ENCODE measurements at places on chromosomes 16 and 17.

GRCh38 chr17:44546671-44547606 lies 10.3 kb upstream of the FZD2 start:
- no peak for DNase-seq

DNA sequence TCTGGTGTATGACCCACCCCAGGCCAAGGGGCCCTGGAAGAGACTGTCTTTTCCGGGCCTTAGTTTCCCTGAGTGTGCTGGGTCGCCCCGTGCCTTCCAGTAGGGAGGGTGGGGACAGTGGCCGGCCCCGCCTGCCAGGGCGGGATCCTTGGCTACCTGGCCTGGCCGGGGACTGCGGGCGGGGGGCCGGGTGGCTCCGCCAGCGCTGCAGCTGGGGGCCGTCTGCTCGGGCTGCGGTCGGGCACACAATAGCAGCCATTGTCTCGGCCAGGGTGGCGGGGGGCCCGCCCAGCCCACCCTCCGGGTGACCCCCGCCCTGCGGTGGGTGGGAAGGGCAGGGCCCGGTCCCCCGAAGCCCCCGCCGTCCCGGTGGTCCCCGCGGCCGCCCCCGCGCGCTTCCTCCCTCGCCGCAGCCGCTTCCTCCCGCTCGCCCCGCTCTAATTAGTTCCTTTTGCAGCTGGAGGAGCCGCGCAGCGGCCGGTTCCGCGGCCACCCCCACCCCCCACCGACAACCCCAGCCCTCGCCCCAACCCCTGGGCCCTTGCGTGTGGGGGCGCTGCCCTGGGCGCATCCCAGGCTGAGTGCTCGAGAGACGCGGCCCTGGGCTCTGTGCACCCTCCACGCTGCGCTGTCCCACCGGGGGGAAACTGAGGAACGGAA lies 11.6 kb downstream of the GLIS2 start:
- DNase-seq = no peak

- no peak for DNase-seq
These were observed 2.1 kb upstream of the CAMKK1 start for GRCh38 chr17:3894911-3895343.

- no peak for DNase-seq
These were observed 169.5 kb downstream of the VPS53 start for GRCh38 chr17:545156-545555.

- no peak for DNase-seq
These were observed 1.1 kb upstream of the C1QTNF8 start for GRCh38 chr16:1097156-1097555.

GRCh38 chr17:261635-262034 lies 80.2 kb upstream of the DOC2B start:
- no peak for DNase-seq

- no peak for DNase-seq
These were observed 8.4 kb downstream of the MPRIP start for GRCh38 chr17:17050346-17051345.

DNA sequence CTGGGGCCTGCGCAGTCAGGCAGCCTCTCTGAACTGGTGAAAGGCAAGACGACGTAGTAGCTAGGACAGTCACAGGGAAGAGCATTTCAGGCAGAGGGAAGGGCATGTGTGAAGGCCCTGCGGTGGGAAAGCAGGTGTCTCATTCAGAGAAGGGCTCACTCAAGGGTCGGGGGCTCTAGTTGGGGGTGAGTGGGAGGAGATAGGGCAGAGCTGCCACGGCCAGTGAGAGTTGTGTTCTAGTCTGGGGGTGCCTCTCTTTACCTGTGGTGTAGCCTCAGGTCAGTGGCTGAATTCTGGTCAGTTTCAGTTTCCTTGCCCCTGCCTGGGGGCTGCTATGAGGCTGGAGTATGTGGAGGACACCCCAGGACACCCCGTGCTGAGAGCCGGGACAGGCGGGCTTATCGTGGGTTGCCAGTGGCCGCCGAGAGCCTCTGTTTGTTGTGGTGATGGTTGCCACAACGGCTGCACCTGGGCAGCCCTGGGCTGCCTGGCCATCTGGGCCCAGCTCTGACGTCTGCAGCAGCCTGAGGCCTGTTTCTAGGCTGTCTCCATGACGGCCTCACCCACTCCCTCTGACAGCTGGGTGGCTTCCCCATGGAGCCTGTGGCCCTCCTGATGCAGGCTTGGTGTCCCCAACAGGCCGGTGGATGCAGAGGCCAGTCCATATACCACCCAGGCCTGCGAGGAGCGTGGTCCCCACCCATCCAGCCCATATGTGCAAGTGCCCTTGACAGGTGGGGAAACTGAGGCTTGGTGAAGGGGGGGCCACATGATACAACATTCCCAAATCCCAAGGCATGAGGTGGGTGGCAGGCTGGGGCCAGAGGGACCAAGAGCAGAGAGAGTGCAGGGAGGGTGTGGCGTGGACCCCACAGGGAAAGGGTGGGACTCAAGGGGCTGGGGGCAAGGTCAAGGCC lies 10.8 kb downstream of the MAP2K3 start:
- DNase-seq = no peak

- no peak for DNase-seq
These were observed 115.5 kb downstream of the HS3ST2 start for GRCh38 chr16:22929461-22929860.

- no peak for DNase-seq
These were observed 37.9 kb downstream of the SNX20 start for GRCh38 chr16:50643192-50643591.

DNA sequence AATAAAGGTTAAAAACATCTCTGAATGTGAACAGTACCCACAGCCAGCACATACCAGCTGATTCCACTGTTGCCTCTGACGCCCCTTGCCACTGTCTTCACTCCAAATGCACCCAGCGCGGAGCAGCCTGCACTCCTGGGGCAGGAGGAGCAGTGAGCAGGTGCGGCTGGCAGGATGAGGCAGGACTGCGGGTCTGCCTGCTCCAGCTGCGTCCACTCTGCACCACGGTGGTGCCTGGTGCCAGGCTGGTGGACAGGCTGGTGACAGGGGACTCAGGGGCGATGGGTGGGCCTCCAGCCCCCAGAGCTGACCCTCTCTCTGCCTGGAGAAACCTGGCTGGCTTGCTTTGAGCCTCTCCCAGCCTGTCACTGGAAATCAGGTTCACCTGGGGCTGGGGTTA lies 9.4 kb downstream of the RAB40B start:
- no peak for DNase-seq

- no peak for DNase-seq
These were observed 6.6 kb downstream of the IL21R start for GRCh38 chr16:27408602-27409031.

GRCh38 chr16:67886387-67886786 lies 1.7 kb downstream of the NRN1L start:
- DNase-seq = no peak

- no peak for DNase-seq
These were observed 234.5 kb upstream of the MYOCD start for GRCh38 chr17:12431188-12431587.

DNA sequence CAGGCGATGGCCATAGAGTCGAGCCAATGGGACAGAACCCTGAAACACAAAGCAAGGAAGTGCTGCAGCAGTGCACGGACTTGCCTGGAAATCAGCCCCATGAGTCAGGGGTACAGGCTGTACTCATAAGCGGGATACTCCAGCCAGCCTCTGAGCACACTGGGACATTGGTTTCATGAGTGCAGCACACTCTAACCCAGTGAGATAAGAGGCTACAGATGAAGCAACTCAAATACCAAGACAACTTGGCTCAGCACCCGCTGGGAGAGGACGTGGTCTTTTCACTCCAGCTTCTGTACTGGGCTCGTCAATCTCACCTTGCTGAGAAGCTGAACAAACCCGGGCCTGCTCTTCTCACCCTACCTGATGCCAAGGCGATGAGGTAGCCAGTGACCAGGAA lies 98.2 kb downstream of the AXIN2 start:
- no peak for DNase-seq

DNA sequence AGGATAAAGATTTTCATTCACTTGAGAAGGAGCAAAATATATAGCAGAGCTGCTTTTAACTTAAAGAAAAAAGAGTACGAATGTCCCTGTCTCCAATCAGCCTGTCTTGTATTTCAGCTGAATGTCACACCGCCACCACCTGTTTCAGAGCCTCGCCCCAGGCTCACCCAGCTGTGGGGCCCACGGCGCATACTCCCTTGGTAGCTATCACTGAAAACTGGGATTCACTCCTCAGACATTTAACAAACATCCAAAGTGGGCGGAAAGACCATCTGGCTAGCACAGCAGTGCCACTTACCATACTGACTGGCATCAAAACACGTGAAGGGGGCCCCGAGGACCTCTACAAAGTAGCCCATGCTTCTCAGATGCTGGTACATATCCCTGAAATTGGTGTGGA lies 25.4 kb upstream of the SLC38A8 start:
- no peak for DNase-seq

GRCh38 chr16:70481929-70482536 lies 27.6 kb downstream of the FCSK start:
- no peak for DNase-seq

DNA sequence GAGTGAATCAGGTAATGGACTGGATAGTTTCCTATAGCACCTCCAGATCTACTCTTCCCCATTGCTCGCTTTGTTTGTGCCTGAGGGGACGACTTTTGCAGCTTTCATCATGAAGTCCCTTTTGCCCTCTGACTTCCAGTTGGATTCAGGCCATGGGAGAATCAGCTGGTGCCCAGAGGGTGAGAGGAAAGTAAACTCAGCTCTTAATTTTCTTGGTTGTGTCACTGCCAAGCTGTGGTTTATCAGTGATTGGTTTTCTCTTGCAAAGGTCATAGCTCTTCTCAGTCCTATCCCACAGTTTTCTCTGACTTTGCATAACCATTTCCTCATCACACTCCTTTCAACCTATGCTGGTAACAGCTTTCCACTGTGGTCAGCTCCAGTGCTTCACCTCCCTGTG lies 200.1 kb downstream of the KCNJ2 start:
- no peak for DNase-seq

- no peak for DNase-seq
These were observed 2.8 kb downstream of the DRC3 start for GRCh38 chr17:17975436-17975835.

GRCh38 chr17:61396586-61397085 lies 3.0 kb upstream of the TBX2 start:
- no peak for DNase-seq

GRCh38 chr17:29291163-29291752 lies 2.7 kb downstream of the NUFIP2 start:
- peak; percentile 33 for DNase-seq

DNA sequence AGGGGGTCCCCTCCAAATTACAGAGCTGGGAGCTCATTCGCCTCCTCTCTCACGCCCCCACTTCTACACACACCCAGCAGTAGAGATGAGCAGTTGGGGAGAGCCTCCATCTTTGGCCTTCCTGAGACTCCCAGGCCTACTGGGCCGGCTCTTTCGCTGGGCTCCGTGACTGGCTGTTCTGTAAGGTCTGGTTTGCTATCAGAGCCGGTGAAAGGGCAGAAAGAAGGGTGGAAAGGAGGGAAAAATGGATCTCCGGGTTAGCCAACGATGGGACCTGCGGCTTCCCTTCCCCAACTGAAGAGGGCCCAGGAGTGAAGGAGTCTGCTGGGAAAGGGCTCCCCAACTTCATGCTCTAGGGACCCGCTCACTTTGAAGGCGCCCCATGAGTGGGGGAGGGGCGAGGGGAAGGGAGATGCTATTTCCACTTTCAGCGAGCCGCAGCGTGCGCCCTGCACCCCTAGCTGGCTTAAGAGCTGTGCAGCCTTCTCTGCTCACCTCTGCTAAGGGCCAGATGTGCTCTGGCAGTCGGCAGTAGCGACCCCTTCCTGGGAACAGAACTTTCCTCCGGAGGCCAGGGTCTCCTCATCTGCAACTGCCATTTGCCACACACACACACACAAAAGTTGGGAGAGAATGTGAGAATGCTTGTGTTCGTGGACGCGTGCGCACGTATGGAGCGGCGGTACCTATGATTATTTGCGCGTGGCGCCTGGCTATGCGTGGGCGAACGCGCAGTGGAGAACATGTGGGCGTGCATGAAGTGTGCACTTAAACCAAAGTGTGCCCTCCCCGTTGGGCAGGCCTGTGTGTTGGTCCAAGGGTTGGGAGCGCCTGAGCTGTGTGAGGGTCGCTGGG lies 2.9 kb upstream of the FOXF1 start:
- no peak for DNase-seq

DNA sequence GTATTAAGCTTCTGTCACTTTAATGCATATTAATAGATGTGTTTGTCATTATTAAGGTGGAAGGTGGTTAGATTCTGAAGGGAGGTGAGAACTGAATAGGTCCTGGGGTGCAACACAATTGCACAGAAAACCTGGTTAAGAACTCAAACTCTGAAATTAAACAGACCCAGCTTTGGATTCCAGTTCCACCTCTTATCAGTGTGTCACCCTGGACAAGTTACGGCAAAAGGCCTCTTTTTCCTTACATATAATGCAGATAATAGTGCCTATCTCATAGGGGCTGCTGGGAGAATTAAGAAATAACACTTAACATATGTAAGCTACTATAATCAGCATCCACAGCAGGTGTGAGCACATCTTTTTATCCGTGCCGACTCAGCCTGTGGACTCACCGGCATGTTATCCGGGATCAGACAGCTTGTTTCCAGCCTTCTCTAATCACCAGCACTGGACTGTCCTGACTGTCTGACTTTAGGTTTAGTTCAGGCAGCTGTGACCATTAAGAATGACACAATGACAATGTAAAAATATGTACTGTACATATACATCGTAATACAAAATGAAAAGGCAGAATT lies 31.4 kb downstream of the TEX2 start:
- DNase-seq = no peak

DNA sequence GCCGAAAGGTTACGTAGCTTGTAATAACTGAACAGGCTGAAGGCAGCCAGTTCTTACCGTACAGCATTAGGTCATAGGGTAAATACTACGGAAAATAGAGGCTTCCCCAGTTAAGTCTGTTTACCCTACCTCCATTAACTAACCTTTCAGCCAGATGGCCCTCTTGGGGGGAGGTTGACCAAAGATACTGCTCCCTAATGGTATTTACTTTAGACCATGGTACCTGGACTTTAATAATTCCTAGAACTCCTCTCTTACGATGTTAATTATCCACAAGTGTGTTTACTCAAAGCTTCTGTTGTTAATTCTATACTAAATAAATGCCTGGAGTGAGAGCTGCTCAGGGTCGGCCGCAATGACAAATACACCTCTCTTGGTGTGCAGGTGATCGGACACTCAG lies 9.8 kb upstream of the ADAT1 start:
- DNase-seq = no peak

DNA sequence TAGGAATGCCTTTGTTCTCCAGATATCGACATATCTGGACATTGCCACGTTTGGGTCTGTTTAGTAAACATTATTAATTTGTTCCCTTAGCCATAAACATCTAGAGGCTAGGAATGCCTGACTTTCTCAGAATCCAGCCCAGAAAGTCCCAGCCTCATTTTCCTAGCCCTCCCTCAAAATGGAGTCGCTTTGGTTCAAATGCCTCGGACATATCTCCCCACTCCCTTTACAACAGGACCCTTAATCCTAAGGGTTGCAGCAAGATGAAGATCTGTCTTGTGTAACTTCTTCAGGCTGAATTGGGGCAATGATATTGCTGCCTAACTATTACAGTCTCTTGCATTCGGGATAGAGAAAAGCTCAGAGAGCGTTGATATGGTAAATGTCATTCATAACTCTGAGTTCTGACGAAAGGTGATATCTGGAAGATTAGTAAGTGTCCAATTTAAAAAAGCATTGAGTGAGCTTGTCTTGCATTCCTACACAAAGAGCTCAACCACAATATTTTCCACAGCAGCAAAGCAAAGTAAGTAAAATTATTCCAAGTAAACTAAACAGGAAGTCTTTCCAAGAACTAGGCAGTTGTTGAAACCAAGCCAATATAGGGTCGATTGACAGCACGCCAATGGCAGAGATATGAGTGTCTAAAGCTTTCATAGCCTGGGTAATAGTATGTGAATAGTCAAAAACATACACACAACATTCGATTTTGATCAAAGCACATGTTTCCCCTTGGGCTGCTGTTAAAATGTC lies 46.0 kb upstream of the ARL4D start:
- no peak for DNase-seq

GRCh38 chr16:67154578-67155294 lies 3.9 kb upstream of the B3GNT9 start:
- no peak for DNase-seq

All from central memory CD8-positive, alpha-beta T cell (primary cell).